Ovary (tissue), 10 donors: ENCODE measurements at places on chromosomes 5 and 9. TPM values are rescaled to one million over a fixed set of nuclear protein-coding genes. Genes with fewer than 3 reads are reported as not detected.

DNA sequence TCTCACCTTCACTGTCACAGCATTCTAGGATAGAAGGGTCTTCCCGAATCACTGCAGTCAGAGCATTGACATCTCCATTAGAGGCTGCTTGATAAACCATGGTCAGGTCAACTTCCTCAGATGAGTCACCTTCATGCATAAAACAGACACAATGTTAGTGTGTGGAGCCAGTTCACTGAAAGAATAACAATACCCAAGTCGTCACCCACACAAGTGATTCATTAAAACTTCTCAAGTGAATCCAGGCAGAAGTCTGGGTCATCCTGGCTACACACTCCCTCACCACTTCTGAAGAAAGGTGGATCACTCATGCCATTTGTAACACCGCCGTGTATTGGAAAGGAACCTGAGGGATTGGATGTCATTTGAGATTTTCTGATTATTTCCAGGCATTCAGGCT is 49.6 kb downstream of the ANKRD55 start:
- no peak for DNase-seq

DNA sequence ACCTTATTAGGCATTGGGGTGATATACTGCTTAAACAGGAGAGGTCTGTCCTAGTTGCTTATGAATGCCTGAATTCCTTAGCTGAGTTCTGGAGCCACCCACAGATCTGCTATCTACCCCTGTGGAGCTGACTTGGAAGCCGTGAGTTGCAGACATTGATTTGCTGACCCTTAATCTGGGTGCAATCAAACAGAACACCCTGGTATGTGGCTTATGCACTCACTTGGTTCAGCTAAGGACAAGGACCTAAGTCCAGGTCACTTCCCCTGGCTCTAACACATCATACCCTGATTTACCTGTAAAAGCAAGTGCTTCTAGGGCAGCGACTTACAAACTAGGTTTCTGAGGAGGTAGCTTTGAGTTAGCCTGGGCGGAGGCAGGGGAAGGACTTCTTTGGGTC is 41.6 kb upstream of the TLR4 start:
- no peak for DNase-seq

- no peak for DNase-seq
These were observed 29.1 kb upstream of the TOMM5 start for GRCh38 chr9:37621273-37622121.

GRCh38 chr9:128885376-128885775 is 3.4 kb downstream of the LRRC8A start:
- no peak for DNase-seq

GRCh38 chr5:168916266-168916665 is 337.1 kb upstream of the PANK3 start:
- DNase-seq, result peak; percentile 82

DNA sequence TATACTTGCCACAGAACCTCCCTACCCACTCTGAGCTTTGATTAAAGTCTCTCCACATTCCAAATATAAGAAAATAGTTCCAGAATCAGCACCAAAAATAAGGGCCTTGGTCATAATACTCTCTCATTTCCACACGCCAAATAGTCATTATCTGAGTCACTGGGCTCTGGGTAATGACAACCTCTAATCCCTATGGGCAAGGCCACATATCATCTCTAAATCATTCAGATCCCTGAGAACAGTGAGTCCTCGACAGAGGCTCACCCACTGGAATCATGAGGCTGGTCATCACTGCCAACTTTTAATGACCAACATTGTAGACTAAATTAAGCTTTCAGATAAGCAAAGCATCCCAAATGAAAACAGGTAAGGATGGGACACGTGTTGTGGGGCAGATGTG is 28.1 kb downstream of the FAM114A2 start:
- no peak for DNase-seq

DNA sequence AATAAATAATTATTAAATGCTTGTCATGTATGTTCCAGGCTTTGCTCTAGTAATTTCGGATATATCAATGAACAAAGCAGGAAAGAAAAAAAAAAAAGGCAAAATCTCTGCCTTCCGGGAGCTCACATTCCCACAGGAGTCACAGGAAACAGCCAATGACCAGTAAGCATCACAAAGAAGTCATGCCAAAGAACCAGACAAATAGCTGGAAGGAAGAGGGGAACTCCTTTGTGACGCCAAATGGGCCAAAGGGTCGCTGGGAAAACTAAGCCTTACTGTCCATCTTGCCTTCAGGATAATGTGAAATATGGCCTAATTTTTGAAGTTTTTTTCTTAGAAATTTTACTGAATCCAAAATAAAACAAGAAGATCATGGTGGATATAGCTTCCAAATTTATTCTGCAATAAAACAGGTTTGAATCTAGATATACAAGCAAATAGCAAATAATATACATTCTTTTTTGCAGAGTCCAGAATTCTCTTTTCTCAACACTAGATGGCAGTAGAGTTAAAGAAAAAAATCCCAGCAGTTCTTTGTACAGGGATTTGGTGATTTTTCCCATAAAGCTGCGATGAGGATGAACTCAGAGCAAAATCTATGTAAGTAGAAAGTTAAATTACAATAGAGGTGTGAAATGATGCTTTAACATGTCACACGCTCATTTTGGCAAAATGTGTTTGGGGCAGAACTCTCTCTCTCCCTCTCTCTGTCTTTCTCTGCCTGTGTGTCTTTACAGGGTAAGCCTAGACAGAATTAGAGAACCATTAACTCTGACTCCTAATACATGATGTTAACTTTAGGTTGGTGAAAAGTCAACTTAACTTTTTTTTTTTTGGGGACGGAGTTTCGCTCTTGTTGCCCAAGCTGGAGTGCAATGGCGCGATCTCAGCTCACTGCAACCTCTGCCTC is 60.0 kb upstream of the TUT7 start:
- DNase-seq, result no peak

Gene ZFR
- total RNA-seq, result 85.9 TPM

Gene PLPP7
- 9.3 TPM for total RNA-seq
